ENCODE measurements at places on chromosomes 6 and 20.

DNA sequence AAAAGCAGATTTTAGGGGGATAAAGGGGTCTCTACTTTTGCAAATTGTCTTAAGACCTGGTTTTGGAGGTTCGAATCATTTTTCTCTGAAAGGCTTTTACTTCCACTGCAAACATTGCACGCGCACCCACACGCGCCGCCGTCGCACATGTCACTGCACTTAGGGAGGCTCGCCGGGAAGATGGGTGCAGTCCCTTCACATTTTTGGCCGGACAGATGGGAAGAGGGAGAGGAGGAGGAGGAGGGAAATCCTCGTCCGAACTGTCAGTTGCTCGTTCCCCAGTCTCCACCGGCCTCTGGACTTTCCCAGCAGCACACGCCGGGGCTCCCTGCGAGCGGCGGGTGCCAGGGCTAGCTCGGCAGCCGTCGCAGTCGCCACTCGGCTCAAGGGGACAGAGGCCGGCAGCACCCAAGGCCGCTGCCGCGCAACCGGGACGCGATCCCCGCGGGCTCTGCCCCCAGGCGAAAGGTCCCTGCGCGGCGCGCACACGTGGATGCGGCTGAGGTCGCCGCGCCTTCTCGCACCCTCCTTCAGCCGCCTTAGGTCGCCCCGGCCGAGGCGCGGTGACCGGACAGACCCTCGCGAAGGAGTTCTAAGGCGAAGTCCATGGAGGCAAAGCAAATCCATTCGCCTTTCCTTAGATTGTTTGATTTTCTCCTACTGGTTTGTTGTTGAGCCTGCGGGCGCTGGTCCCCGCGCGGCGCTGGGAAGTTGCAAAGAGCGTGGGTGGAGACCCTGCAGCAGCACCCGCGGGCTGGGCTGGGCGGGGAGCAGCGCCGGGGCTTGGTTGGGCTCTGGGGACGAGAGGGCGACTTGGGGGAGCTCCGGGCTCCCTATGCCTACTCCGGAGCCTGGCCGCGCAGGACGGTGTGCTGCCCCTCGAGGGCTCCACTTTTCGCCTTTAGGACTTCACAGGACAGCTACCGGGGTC, 1.2 kb downstream of the MYB start:
- peak; percentile 66 for DNase-seq

DNA sequence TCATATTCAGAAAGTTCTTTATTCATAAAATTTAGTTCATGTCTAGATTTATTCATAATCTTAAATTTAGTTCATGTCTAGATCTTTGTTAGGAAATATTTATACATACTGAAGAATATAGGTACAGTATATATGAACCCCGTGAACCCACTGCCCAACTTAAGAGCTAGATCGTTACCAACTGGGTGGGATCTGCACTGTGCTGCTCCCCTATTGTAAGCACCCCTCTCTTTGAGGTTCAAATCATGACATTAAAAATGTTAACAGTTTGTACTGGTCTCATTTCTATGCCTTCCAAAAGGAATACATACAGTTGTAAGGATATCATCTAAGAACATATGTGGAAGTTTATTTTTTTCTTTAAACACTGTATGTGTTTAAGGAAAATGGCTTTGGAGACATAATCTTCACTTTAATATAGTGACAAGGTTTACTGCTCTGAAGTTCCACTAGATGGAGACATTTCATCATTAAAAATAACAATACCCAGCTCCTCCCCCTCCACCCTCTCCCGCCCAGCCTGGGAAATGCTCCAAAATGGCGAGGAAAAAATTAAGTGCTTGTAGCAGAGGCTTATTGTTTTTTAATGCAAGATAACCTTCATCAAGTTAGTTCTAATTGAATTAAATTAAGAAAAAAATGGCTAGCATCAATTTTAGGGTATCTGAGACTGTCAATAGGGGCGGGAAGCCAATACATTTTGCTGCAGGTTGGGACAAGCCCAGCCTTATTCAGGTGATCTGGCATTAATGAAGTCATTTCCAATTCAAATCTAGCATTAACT, 104.1 kb upstream of the TRAF3IP2 start:
- peak; percentile 75 for DNase-seq

DNA sequence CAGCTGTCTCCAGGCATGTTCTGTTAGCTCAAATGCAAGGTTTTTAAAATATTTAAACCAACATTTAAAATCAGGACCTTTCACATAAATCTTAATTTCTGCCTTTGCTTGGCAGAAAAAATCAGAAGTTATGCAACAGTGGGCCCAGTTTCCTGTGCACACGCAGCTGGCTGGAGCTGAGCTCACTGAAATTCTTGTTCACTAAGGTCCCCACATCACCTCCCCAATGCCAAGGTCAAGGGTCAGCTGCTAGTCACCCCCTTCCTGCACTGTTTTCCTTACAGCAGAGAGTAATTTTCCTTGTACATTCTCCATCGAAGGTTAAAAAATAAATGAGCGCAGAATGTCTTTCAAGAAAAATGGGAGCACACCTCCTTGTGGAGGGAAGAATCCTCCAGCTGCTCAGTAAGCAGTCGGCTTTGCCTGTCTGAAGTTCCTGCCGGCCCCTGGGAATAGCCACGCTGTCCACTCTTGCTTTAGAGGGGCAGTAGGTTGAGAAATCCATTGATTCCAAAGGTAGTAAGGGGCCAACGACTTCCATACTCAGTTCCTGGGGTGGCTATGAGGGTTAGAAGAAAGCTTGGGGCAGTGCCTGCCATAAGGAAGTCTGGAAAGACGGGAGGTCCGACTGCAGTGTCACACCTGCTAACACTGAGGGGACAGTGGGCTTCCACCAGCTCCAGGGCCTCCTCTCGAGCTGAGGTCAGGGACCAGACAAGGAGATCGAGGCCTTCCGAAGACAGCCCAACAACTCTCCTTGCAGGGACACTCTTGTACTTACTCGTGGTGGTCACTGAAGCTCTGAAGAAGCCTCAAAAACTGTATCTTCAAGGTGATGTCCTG, 56.8 kb downstream of the MYH7B start:
- DNase-seq: no peak

GRCh38 chr6:128696691-128697689, 176.6 kb upstream of the PTPRK start:
- no peak for DNase-seq

DNA sequence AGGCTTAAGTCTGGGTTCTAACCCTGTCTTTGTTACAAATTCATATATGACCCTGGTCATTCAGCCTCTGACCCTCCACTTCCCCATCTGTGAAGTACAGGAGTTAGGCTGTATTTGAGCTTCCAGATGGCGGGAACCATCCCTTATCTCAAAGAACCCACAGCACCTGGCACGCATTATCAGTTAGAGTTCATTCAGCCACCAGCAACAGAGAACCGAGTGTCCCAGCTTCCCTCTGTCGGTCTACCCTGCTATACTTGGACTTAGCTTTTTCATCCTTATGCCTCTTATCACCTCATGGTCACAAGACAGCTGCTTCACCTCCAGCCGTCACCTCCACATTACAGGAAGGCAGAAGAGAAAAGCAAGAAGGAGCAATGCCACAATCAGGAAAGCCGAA, 147.8 kb downstream of the EYA2 start:
- DNase-seq: no peak

GRCh38 chr6:136757150-136757549, 35.1 kb downstream of the MAP3K5 start:
- DNase-seq: no peak

GRCh38 chr6:117481278-117481925, 1.1 kb upstream of the DCBLD1 start:
- no peak for DNase-seq

DNA sequence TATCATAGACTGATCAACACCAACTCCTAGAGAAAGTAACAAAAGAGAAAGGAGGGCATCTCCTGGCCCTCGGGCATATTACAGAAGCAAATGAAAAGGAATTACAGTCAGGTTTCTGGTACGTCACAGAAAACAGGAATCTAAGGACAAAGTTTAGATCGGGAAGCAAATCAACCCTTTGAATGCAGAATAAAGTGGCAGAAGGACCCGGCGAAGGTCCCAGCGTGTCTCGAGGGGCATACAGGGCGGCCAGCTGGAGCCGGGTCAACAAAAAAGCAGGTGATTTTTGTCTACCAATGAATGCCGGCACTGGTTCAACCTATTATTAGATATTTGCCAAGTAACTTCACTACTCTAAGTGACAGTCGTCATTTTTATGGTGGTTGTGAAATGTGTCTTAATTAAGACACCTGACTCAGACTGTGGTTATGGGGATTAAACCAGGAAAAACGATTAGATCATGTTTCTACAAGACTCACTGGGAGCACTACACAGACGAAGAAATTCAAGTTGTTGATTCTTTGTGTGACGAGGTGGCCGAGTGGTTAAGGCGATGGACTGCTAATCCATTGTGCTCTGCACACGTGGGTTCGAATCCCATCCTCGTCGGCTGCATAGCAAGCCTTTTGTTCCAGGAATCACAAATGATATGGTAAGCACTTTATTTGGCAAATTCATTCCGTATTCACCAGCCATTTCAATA, 12.4 kb upstream of the ZSCAN9 start:
- DNase-seq: peak; percentile 90

GRCh38 chr6:168192195-168192900, 113.3 kb upstream of the FRMD1 start:
- DNase-seq: no peak

GRCh38 chr6:137900815-137901214, 33.8 kb downstream of the TNFAIP3 start:
- no peak for DNase-seq

GRCh38 chr20:49790077-49790798, 22.4 kb upstream of the SLC9A8 start:
- DNase-seq: no peak

- no peak for DNase-seq
These were observed 19.4 kb upstream of the RCAN2 start for GRCh38 chr6:46510651-46511050.

DNA sequence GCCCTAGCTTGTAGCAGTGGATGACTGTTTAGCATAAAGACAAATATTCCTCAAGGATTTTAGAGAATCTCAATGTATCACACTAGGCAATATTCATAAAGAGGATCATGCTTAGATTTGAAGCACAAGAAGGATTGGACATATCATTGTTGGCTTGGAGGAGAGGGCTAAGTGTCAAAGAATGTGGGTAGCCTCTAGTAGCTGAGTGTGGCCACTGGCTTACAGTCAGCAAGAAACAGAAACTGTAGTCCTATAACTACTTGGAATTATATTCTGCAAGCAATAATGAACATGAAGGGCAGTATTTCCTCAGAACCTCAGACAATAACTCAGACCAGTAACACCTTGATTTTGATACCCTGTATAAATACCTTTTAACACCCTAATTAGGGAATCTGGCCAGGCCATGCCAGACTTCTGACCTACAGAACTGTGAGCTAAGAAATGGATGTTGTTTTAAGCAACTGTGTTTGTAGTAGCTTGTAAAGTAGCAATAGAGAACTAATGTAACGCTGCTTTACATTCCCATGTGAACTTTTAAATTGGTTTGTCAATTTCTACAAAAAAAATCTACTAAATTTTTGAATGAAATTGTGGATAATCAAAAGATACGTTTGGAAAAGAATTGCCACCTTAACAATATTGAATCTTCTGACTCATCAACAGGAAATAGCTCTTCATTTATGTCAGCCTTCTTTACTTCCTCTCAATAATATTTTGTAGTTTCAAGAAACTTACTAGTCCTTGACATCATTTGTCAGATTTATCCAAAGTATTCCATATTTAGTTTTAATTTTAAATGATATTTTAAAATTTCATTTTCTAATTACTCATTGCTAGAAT, 65.2 kb upstream of the RSPO3 start:
- no peak for DNase-seq

- no peak for DNase-seq
These were observed 145.3 kb upstream of the STXBP5 start for GRCh38 chr6:147058786-147059385.

DNA sequence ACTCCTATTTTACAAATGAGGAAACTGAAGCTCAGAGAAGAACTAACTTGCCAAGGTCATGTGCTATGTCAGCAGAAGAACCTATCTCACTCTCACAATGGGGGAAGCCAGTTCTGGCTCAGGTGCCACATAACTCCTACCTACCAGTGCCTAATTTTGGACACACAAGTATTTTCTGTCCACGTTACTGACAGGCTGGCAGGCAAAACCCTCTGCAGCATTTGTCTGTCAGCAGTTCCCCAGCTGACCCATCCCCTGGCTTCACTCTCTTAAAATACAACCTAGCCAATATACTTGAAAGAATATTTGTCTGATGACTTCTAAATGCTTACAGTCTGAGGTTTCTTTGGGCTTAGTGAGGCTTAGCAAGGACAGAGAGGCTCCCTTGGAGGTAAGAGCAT, 15.5 kb downstream of the GSS start:
- no peak for DNase-seq

- peak; percentile 87 for DNase-seq
These were observed 54.3 kb downstream of the SYTL3 start for GRCh38 chr6:158703837-158704822.

GRCh38 chr20:38165966-38166702, 1.1 kb upstream of the TGM2 start:
- DNase-seq: no peak

DNA sequence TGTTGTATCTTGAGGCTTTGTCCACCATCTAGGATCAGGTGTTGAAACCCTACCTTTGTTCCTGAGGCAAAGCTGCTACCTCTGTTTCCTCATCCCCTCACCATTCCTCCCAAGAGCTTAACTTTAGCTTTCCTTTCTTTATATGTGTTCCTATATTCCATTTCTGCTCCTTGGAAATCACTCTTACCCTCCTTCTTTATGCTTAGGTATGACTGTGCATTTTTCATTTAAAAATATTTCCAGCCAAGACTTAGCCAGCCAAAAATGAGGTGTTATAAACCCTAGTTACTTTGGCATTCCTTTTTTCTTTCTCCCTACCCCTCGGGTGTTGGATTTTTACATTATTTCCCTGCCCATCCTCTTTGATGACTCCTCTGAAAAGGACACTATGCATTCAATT, 57.7 kb downstream of the TSBP1 start:
- DNase-seq: no peak

DNA sequence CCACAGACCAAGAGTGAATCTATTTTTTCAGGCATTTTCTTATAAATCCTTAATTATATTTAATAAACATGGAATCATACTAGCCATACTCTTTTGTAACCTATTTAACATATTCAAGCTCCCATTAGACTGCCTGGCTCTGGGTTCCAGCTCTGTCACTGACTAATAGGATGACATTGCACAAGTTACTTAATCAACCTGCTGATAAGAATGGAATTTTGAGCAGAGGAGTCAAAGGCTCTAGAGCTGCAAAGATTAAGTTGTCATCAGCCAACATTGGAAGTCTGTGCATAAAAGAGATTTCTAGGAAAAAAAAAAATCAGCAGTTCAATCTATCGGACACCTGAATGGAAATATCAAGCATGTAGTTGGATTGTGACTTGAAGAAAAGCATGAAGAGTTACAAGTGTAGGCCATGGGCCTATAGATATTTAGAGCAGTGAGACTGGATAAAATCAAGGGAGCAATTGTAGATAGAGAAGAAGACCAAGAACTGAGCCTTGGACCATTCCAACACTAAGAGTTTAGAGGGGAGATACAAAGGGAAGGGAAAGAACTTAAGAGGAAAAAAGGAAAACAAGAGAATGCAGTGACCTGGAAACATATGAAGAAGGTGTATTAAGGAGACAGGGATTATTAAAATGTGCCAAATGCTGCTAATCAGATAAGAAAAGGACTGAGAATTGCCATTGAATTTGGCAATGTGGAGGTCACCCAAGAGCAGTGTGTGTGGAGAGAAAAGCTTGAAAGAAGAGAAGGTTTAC, 11.0 kb upstream of the HINT3 start:
- no peak for DNase-seq
